ENCODE measurements at places on chromosomes 1 and 21.

DNA sequence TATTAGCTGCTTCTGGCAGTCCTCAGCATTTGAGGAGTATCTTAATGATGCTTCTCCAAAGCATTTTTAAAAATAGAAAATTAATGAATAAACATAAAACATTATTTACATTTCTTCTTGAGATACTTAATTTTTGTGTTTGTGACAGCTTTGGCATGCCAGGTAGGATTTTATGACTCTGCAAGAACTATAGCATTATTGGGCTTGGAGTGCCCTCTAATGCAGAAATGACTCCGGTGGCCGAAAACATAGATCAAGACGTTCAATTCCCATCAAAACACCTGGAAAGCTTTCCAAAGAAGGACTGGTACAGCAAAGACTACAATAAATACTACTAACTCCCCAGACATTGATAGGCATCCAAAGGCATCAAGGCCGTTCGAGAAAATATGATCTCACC, 366.4 kb upstream of the CXADR start:
- no peak for DNase-seq

GRCh38 chr1:223253916-223254315, 110.1 kb downstream of the SUSD4 start:
- DNase-seq, result no peak

DNA sequence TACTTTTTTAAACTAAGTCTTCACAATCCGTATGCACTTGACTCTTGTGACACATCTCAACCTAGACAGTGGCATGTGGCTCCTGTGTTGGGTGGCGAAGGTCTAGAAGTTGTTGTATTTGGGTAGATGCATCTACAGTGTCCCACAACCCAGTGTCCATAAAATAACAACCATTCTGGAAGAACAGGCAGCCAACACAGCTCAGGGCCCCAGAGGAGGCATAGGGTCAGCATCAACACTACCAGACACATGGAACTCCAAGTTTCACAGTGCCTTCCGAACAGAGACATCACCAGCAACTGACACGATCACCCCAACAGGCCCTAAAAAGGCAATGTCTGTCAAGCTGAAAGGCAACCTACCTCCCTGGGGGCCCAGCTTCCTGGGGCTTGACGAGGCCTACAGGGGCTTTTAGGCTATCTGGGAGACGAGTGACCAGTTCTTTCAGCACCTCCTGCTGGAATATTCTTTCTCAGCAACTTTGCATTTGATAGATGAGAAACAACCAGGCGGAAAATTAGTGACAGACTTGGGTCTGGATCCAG, 5.6 kb downstream of the SH3BP5L start:
- DNase-seq, result no peak

DNA sequence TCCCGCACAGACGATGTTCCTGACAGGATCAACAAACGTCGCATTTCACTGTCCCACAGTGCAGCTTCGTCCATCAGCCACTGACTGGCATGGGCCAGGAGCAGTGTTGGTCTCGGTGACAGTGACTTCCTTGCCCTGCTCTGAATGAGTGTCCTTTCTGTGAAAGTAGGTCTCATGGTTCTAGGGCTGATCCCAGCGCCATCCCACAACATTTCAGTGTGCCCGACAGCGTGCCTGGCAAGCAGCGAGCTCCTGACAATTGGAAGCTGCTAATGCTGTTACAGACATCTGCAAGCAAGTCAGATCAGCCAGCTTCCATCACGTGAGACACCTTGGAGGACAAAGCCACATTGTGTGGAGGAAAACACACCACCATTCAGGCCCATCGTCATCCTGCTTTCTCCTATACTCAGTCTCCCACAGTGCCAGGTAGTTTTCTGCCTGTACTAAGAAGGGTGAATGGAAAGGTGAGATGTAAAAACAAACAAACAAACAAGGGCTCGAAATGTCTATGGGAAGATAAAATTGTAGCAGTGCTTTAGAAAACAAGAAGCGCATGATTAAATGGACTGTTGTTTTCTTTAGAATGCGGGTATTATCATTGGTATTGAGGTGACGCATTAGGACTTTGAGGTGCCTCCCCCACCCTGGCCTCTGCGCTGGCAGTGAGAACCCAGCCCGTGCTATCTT, 21.9 kb downstream of the ERRFI1 start:
- DNase-seq, result no peak

GRCh38 chr1:87295445-87296110, 33.1 kb upstream of the LMO4 start:
- DNase-seq, result no peak

GRCh38 chr1:64696879-64697278, 48.0 kb upstream of the RAVER2 start:
- DNase-seq, result no peak
